Naive thymus-derived CD8-positive, alpha-beta T cell (primary cell): ENCODE measurements at places on chromosomes 7 and 10. TPM values are rescaled to one million over a fixed set of nuclear protein-coding genes. Genes with fewer than 3 reads are reported as not detected.
A peak's percentile ranks its signal among the peaks of the same experiment; 100 is the strongest.

Gene GRM8
- total RNA-seq: not detected

Gene AKR1C8
- total RNA-seq: 1.3 TPM

Gene VAX1
- not detected for total RNA-seq

Gene SRRM3
- not detected for total RNA-seq

Gene NME8
- not detected for total RNA-seq

Gene CAMK2B
- total RNA-seq: not detected

Gene AQP1
- 0.33 TPM for total RNA-seq

Gene FKBP6
- not detected for total RNA-seq

Gene SLC35G1
- 6.4 TPM for total RNA-seq

Gene HABP2
- not detected for total RNA-seq

Gene MSMB
- not detected for total RNA-seq

Gene KEL
- 0.47 TPM for total RNA-seq

Gene UNCX
- not detected for total RNA-seq

DNA sequence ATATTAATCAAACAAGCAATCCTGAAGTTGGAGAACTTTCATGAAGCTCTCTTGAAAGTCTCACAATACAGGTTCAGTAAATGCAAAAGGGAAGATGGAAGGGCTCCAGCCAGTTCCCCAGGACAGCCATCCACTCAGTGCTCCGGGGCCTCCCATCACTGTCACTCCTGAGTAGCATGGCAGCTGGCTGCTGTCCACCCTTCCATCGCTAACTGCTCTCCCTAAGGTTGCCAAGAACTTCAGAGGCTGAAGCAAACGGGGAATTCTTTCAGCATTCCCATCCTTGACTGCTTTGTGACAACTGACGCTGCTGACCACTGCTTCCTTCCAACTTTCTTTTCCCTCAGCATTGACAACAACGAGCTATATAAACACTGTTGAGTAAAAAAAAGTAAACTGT is 69.1 kb downstream of the VPS41 start:
- DNase-seq: no peak

GRCh38 chr7:120320218-120320961 is 47.4 kb downstream of the KCND2 start:
- no peak for DNase-seq

GRCh38 chr7:22675917-22676343 is 51.1 kb upstream of the IL6 start:
- DNase-seq: peak; percentile 6

DNA sequence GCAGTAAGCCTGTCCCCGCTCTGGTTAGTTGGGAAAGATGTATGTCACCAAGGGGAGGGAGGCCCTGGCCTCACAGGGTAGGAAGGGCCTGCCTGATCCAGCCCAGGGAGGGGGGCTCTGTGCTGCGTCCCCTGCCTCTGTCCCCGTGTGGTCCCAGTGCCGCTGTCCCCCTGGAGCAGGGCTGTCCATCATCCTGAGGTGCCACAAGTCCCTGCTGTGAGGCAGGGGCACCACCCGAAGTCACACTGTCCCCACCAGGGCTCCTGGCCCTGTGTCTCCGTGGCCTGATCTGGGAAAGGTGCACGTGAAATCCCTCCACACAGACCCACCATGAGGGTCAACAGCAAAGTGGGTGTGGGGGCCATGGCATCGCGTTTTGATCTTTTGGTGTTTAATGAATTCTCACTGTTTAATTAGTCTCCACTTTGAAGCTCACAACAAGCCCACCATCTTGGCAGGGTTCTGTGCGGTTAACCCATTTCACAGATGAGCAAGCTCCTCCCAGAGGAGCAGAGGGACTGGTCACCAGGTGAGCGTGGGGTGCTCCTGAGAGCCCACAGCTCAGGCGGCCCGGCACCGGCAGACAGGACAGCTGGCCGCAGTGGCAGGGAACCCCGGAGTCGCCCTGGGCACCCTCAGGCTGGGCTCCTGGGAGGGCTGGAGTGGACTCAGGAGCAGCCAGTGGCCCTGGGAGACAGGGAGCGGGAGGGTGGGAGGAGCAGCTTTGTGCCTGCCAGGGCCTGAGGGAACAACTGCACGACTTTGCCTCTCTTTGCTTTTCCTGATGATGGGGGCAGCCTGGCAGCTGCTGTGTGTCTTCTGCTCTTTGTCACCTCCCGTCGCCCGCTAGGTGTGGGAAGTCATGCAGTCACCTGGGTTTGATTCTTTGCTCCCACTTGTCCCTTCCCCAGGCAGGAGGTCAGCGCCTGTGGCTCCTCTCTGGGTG is 12.0 kb upstream of the CRYGN start:
- DNase-seq: no peak

- no peak for DNase-seq
Observed at GRCh38 chr7:37541810-37542443, 93.3 kb upstream of the ELMO1 start.

GRCh38 chr10:85280014-85280413 is 951.6 kb downstream of the CCSER2 start:
- DNase-seq: no peak

DNA sequence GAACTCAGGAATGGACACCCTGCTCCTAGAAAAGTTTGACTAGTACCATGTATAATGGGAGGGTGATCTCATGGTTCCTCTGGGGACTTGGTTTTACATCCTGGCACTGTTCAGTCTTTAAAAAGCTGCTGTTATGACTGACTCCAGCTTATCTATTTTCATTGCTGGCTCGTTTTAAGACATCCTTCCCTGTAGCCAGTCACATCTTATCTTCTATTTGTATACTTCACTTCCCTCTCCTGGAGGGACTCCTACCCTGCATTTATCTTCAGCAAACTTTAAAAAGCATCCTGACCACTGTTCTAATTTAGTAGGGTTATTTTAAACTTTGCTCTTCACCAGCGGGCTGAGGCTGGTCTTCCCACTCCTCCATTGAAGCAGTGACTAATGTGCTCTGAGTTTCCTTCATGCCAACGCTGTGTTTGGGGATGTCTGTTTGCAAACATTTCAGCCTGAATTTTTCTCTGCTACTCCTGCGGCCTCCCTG is 72.9 kb upstream of the ARMC3 start:
- DNase-seq: no peak

DNA sequence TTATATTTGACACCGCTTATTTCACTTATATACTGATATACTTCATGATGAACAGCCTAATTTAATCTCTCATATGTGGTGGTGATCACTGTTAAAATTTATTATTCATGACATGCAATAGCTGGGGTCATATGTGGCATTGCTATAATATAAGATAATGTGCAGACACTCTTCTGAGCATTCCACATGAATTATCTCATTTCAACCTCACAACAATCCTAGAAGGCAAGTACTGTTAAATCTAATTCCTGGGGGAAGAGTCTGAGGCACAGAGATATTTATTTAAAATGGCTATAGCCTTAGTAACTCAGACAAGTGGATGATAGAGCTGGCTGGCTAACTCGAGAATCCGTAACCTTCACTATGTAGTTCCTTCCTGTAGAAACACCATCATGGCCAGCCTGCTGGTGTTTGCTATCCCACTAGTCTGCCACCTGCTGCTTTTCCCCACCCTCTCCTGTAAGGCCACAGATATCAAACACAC is 46.6 kb upstream of the A1CF start:
- DNase-seq: no peak

DNA sequence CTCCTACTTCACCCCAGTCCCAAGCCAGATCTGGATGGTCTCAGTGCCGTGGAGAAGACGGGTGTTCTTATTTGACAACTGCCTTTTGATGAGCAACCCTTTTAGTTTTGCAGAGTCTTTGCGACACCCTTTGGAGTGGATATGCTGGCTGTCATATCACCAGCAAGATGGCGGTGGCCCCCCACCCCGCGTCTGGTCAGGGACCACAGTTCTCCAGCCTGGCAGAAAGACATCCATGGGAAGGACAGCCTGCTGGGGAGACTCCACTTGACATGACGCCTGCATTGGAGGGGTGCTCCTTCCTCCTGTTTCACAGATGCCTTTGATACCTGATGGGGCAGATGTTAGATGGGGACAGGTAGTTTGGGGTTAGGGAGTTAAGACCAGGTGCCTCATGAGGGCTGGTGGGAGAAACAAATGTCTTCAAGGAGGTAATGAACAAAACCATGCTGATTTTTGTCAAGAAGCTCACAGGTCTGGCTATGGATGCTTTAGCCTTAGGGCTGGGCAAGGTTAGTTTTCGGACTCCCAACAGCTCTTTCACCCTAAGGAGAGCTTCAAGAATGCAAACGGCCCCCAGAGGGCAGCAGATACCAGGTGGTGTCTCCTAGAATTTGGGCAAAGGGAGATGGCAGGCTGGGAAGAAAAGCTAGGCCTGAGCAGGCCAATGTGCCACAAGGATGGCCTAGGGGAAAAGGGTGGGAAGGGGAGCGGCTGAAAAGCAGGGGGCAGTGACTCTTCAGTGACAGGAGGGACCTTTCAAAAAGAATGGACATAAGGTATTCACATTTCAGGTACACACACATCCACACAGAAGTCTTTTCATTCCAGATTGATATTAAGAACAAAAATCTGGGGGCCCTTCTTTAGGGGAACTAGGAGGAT is 95.2 kb downstream of the CLEC2L start:
- DNase-seq: peak; percentile 45

- DNase-seq: no peak
Observed at GRCh38 chr7:44678471-44679179, 70.0 kb upstream of the ZMIZ2 start.

GRCh38 chr10:122688293-122688989 is 11.2 kb downstream of the C10orf120 start:
- no peak for DNase-seq

DNA sequence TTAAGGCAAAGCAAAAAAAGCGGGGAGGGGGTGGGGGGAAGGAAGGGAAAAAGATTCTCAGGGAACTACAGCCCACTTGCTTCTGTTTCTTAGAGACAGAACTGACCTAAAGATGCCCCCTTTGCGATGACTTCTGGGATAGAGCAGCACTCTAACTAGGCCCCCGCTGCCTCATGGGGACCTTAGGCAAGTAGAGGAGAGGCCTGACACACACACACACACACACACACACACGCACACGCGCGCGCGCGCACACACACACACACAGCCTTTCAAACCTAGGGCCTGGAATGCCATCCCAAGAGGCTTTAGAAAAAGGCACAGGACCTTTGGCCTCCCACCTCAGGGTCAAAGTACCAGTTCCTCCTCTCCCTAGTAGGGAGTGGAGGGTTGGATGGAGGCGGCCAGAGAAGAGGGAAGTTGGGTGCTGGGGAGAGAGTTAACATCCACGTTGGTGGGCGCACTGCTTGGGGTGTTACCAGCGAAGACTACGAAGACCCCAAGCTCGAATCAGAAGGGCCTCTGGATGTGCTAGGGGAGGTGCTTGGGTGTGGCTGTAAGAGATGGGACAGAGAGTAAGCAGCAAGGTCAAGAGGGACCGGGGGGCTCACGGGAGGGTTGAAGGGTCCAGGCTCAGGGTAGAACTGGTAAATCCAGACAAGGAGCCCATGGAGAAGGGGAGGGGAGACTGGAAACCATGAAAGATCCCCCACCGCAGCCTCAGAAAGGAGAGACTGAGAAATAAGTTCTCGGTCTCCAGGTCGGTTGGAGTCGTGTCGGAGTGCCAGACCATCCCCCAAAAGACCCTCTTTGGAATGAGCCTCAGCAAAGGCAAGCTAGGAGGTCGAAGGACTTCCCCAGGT is 1.2 kb upstream of the COL1A2 start:
- no peak for DNase-seq

GRCh38 chr10:6101181-6101580 is 12.3 kb downstream of the RBM17 start:
- DNase-seq: no peak

DNA sequence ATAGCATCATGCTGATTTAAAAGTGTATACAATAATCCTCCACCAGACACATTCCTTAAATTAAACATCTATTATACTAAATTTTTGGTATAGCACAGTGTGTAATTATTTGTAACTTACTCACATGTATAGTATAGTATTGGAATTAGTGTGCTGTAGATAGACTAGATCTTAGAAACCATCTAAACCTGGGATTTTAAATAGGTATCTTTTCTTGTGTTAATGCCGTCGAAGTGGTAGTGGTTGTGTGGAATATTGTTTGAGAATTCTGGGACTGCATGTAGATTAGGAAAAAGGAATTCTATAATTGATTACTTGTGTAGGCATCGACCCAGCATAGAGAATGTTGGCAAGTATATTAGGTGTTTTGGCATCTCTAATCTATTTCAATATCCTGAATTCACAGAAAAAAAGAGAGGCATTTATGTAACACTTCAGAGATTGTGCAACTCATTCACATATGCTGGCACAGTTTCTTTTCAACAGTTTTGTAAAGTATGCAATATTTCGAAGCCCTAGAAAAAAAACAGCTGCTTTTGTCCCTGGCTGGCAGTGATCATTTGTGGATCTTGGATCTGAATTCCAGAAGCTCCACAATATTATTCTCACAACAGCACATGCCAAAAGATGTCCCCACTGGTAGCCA is 145.5 kb upstream of the AGR3 start:
- DNase-seq: no peak

DNA sequence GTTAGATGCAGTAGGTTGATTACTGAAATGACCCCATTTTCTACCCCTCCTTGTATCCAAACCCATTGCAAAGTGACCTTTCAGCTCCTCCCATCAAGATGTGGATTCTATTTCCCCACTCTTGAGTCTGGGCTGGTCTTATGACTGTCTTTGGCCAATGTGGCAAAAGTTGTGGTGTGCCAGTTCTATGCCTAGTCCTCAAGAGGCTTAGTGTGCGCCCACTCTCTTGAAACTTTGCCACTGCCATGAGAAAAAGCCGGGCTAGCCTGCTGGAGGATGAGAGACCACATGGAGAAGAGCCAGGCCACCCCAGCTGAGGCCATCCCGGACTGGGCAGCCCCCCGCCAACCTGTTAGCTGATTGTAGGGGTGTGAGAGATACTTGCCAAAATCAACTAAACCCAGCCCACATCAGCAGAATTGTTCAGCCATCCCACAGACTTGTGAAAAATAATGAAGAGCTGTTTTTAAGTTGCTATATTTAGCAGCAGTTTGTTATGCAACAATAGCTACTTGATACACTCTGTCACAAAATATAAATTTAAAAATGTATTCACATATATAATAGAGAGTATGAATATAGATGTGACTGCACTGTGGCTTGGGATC is 131.0 kb upstream of the PALS2 start:
- DNase-seq: no peak

GRCh38 chr10:91772461-91772860 is 25.8 kb upstream of the TNKS2 start:
- DNase-seq: no peak

DNA sequence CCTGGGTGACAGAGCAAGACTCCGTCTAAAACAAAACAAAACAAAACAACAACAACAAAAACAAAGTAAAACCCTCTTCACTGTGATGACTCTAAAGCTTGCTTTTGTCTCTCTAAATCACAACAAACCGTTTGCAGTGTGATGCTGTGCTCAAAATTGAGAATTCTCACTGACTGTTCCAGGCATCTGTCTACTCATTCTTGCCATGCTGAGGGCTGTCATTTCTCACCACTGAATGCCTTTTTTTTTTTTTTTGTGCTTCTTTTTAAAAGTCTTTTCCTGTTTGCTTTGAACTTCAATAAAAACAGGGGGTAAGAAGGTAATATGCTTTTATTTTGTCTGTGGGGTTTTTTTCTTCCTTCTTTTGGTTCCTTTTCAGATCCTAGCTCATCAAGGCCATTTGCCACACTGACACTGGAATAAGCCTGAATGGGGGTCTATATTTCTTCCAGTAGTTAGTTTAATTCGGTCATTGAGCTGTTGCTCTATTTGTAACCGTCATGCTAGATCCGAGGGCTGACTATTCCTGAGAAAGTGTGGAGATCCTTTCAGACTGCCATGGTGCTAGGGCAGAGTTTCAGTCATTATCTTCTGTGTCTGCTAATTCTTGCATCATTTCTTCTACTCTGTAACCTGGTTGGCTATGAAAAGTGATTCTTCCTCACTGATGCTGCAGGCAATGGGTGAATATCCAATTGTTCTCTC is 10.6 kb downstream of the FAS start:
- no peak for DNase-seq

- DNase-seq: no peak
Observed at GRCh38 chr10:88012641-88013040, 149.2 kb downstream of the PTEN start.

- DNase-seq: no peak
Observed at GRCh38 chr7:68321076-68321639, 1277.1 kb upstream of the AUTS2 start.
